ENCODE measurements at places on chromosomes 16 and 17. TPM values are rescaled to one million over a fixed set of nuclear protein-coding genes. Genes with fewer than 3 reads are reported as not detected.

TBC1D3C gene
- 1.1 TPM for total RNA-seq

RASL10B gene
- 0.53 TPM for total RNA-seq

TMC8 gene
- 144 TPM for total RNA-seq

PDIA2 gene
- total RNA-seq: not detected

TEX14 gene
- total RNA-seq: 0.25 TPM

RAB11FIP4 gene
- 17.8 TPM for total RNA-seq

NPW gene
- total RNA-seq: 18.1 TPM

NFATC2IP gene
- 85.0 TPM for total RNA-seq

ABCA10 gene
- total RNA-seq: 0.30 TPM

MTHFSD gene
- 22.6 TPM for total RNA-seq

COPS3 gene
- 136 TPM for total RNA-seq

HAS3 gene
- 0.48 TPM for total RNA-seq

TEKT3 gene
- total RNA-seq: not detected

CIBAR2 gene
- not detected for total RNA-seq

NOG gene
- not detected for total RNA-seq

TBC1D3I gene
- total RNA-seq: 0.44 TPM

KRTAP4-5 gene
- total RNA-seq: not detected

CNGB1 gene
- total RNA-seq: not detected

GRB7 gene
- not detected for total RNA-seq

KRTAP2-2 gene
- total RNA-seq: not detected

KRTAP4-4 gene
- not detected for total RNA-seq

NDE1 gene
- 115 TPM for total RNA-seq

CEMP1 gene
- not detected for total RNA-seq

PRM1 gene
- total RNA-seq: not detected

C16orf86 gene
- 2.0 TPM for total RNA-seq

ZP2 gene
- not detected for total RNA-seq

GUCY2D gene
- total RNA-seq: not detected

RRAD gene
- 0.32 TPM for total RNA-seq

TEKT5 gene
- total RNA-seq: not detected

CCL2 gene
- not detected for total RNA-seq

SOST gene
- not detected for total RNA-seq

CLUH gene
- 152 TPM for total RNA-seq

PABPN1L gene
- not detected for total RNA-seq

DYNLRB2 gene
- total RNA-seq: not detected

NGFR gene
- not detected for total RNA-seq

SCGB1C2 gene
- not detected for total RNA-seq

KRTAP9-8 gene
- not detected for total RNA-seq

ZFP3 gene
- 2.6 TPM for total RNA-seq

SMIM5 gene
- total RNA-seq: 0.25 TPM

GNG13 gene
- total RNA-seq: not detected

ODAD4 gene
- total RNA-seq: 0.38 TPM

Data from activated CD8-positive, alpha-beta memory T cell treated with anti-CD3 and anti-CD28 coated beads for 36 hours (primary cell).